ENCODE measurements at places on chromosomes 3 and 15.

GRCh38 chr15:29289173-29289572 lies 19.6 kb upstream of the NSMCE3 start:
- DNase-seq = no peak

- DNase-seq = no peak
These were observed 24.1 kb upstream of the RARB start for GRCh38 chr3:25403968-25404367.

DNA sequence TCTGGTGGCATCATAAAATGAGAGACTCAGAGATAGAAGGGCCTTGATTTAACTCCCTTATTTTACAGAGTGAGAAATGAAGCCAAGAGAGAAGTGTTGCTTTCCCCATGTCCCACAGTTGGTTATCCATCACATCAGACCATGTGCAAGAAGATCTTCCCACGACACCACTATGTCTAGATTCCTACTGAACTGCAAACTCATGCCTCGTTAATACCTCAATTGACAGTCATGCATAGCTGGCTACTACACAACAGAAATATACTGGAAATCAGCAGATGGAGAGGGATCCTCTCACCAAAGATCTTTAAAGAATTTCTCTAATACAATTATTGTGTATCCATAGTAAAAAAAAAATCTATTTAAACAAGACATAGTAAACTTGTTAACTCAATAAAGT lies 33.3 kb downstream of the PEAK1 start:
- DNase-seq = no peak

- DNase-seq = no peak
These were observed 773.4 kb downstream of the ROBO1 start for GRCh38 chr3:78994174-78995027.

- DNase-seq = peak; percentile 68
These were observed 22.6 kb upstream of the LYSMD4 start for GRCh38 chr15:99755692-99756409.

DNA sequence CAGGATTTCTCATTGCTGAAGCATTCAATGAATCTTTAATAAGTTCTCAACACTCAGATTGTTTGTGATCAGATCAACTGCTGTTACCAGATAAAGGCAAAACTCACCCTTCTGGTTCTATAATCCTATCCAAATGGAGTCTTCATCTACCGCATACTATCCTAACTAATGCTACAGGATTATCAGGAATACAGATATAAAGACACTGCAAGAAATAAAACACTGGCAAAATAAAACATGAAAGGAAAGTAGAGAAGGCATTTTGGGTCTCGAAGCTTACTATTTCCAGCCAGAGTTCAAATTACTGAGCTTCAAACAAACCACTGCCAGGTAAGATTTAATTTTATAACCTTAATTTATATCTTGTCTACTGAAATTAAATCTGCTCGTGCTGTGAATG lies 524 bp downstream of the CHRM5 start:
- DNase-seq = no peak

DNA sequence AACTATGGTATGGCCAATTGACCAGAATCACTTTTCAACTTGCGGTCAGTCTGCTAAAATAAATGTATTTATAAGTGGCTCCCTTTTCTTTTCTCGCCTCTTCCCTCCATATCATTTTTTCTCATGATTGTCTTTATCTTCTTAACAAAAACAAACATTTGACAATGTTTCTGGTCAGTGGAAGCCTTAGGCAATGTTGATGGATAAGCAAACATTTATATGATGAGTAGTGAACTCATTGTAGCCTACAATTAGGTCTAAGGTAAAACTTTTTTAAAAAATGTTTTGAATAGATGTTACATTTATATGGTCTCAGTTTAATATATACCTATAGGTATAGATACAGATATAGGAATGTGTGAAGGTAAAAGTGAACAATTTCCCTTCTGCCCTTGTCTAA lies 355.4 kb downstream of the MFSD1 start:
- DNase-seq = no peak

DNA sequence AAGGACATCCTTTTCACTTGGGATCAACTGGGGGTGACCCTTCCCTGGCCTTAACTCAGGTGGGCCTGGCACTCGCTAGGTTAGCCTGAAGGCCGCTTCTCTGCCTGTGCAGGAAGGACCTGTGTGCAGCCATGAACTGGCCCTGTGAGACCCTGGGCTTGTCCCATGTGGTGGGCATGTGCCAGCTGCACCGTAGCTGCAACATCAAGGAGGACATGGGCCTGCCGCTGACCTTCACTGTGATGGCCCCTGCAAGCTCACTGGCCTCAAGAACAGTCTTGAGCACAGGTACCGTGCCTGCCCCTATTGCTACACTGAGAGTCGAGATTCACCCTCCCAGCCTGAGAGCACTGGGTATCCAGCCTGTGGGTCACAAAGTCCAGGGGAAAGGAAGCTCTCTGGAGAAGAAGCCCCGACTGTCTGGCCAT lies 43.0 kb downstream of the SAXO2 start:
- no peak for DNase-seq

DNA sequence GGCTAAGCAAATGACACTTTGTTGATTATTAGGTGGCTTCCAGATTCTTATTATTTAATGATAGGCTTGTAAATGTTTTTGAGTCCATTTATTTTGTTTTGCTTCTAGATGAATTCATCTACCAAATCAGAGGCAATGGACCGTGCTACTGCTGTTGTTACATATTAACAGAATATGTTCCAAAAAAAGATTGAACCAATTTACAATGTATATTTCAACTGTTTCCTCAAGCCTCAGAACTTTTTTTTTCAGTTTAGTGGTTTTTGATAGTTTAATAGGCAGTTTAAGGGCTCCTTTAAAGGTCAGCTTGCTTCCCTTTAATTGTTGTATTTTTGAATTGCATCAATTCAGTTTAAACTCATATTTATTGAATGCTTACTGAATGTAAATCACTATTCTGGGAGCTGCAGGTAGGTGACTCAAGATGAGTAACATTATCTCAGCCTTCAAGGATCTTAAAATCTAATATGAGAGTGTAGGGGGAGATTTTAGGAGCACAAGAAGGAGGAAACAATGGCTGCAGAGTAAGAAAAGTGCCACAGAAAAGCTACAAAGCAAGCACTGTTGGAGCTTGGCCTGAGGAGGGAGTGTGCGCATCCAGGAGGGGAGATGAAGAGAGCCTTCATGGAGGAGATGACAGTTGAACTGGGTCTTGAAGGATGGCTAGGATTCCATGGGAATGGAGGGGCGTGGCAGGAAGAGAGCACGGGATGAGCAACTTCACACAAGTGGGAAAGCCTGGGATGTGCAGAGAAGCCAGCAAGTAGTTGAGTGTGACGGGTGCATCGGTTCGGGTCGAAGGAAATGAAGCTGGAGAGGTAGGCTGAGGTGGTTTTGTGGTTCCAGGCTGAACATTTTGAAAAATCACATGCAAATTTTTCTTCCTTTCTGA lies 14.7 kb downstream of the MAP2K1 start:
- peak; percentile 10 for DNase-seq

- DNase-seq = no peak
These were observed 30.3 kb downstream of the ABHD2 start for GRCh38 chr15:89118481-89118989.

DNA sequence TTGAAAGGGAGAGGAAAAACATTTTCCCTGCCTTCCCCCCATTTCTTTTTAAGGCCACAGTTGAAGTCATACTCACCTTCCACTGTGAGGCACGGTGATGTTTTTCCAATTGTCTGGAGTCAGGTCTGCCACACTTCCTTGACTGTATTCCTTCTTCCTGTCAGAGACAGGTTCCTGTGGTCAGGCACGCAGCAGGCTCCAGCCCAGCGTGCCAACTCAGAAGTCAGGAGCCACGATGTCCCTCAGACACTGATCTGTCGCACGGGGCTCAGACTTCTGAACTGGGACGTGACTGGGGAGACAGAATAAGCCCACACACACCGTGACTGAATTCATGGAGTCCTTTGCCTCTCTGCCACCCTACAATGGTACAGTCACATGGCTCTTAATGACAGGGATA lies 41.2 kb upstream of the ADAMTS9 start:
- DNase-seq = no peak

- DNase-seq = no peak
These were observed 21.6 kb downstream of the B4GALT4 start for GRCh38 chr3:119219069-119219468.

GRCh38 chr3:40172560-40172959 lies 136.9 kb upstream of the EIF1B start:
- DNase-seq = no peak

- DNase-seq = peak; percentile 95
These were observed 98.2 kb upstream of the CHD2 start for GRCh38 chr15:92801774-92802464.

GRCh38 chr15:50278496-50278895 lies 13.0 kb upstream of the HDC start:
- DNase-seq = no peak

GRCh38 chr15:66452971-66453580 lies 44.5 kb downstream of the SNAPC5 start:
- DNase-seq = no peak

GRCh38 chr3:79247725-79248043 lies 520.1 kb downstream of the ROBO1 start:
- DNase-seq = peak; percentile 71
